ENCODE measurements at places on chromosomes 7 and 10. TPM values are rescaled to one million over a fixed set of nuclear protein-coding genes. Genes with fewer than 3 reads are reported as not detected.

The FAM25C gene
- total RNA-seq: not detected

The PTN gene
- not detected for total RNA-seq

The WNT8B gene
- total RNA-seq: not detected

The NAPEPLD gene
- 22.8 TPM for total RNA-seq

The EGFR gene
- total RNA-seq: not detected

The NUDT13 gene
- 4.5 TPM for total RNA-seq

The BAIAP2L1 gene
- total RNA-seq: 2.7 TPM

The TAF6 gene
- total RNA-seq: 65.2 TPM

The DNAJC30 gene
- total RNA-seq: 15.5 TPM

The CPED1 gene
- not detected for total RNA-seq

The FGL2 gene
- 7.0 TPM for total RNA-seq

The FAM13C gene
- not detected for total RNA-seq

The ZNF467 gene
- 0.32 TPM for total RNA-seq

The PRSS37 gene
- not detected for total RNA-seq

The PRLHR gene
- not detected for total RNA-seq

- no peaks in the 10 kb centered on the region for H3K36me3 ChIP-seq
- DNase-seq: no peak
- H3K4me1 ChIP-seq: no peaks in the 10 kb centered on the region
- no peak overlapping the region for H3K27ac ChIP-seq
Measured at GRCh38 chr7:20991544-20991943, 204.9 kb upstream of the SP8 start.

DNA sequence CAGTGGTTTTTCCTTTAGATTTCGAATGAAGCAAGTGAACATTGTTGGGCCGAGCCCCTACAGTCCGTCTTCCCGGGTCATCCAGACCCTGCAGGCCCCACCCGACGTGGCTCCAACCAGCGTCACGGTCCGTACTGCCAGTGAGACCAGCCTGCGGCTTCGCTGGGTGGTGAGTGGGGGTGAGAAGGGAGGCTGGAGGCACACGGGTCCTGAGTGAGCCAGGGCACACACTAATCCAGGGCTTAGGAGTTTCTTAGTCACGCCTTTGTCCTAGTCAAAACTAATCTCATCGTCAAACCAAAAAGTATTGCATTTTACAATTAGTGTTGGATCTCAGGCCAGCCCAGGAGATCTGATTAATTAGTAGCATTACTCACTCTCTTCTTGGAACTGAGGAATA, 568.8 kb upstream of the FOXK1 start:
- no peaks in the 10 kb centered on the region for H3K27me3 ChIP-seq
- no peaks in the 10 kb centered on the region for H3K4me1 ChIP-seq
- no peak overlapping the region for H3K27ac ChIP-seq
- H3K4me3 ChIP-seq: no peak overlapping the region

GRCh38 chr10:132036153-132036886, 29.4 kb upstream of the JAKMIP3 start:
- H3K4me1 ChIP-seq: no peaks in the 10 kb centered on the region
- no peak overlapping the region for H3K27ac ChIP-seq
- H3K27me3 ChIP-seq: no peaks in the 10 kb centered on the region
- no peak overlapping the region for H3K4me3 ChIP-seq
- DNase-seq: no peak

DNA sequence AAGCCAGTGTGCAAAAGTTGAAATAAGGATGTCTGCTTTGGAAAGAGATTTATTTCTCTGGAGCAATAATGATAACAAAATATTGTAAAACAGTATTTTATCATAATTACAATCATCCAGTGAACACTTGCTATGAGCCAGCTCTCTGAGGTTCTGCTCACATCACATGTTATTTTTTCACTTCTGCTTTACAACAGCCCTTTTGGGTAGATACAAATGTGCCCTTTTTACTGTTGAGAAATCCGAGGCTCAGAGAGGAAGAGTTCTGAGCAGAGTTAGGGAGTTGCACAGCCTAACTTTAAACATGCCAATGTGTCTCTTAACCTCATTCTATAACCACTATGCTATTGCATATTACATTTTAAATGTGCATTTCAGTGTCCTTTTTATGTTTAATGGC, 232.6 kb upstream of the CDC14C start:
- no peak for DNase-seq
- H3K27ac ChIP-seq: no peak overlapping the region
- H3K27me3 ChIP-seq: no peaks in the 10 kb centered on the region
- no peak overlapping the region for H3K4me3 ChIP-seq

GRCh38 chr7:5088906-5089305, 43.2 kb downstream of the RBAK start:
- DNase-seq: no peak
- H3K4me3 ChIP-seq: no peak overlapping the region
- no peaks in the 10 kb centered on the region for H3K27me3 ChIP-seq

GRCh38 chr7:96548664-96549063, 161.0 kb downstream of the SEM1 start:
- H3K27me3 ChIP-seq: no peaks in the 10 kb centered on the region
- no peak overlapping the region for H3K27ac ChIP-seq
- H3K4me3 ChIP-seq: no peak overlapping the region
- H3K36me3 ChIP-seq: no peaks in the 10 kb centered on the region
- H3K4me1 ChIP-seq: no peaks in the 10 kb centered on the region
- DNase-seq: no peak

GRCh38 chr7:65449505-65449852, 75.8 kb downstream of the ZNF92 start:
- H3K4me1 ChIP-seq: no peaks in the 10 kb centered on the region
- H3K4me3 ChIP-seq: no peak overlapping the region
- no peaks in the 10 kb centered on the region for H3K36me3 ChIP-seq
- H3K27ac ChIP-seq: no peak overlapping the region
- DNase-seq: no peak

DNA sequence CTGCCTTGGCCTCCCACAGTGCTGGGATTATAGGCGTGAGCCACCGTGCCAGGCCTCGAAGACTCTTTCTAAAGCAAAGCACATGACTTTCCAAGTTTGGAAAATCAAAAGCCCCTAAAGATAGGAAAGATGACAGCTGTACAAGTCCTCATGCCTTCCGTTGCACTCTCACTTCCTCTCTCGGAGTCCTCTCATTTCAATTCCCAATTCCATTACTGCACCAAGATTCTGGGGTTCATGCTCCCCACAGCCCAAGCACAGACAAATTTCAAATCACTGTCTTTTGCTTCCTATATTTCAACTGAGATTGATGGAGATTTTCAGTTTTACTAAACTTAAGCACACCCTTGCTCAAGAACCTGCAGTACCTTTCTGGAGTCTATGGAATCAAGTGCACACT, 10.9 kb upstream of the PLAU start:
- no peaks in the 10 kb centered on the region for H3K4me1 ChIP-seq
- no peak for DNase-seq
- H3K4me3 ChIP-seq: no peak overlapping the region
- no peaks in the 10 kb centered on the region for H3K36me3 ChIP-seq

- H3K27ac ChIP-seq: no peak overlapping the region
- H3K4me1 ChIP-seq: no peaks in the 10 kb centered on the region
- DNase-seq: no peak
- H3K4me3 ChIP-seq: no peak overlapping the region
- H3K27me3 ChIP-seq: no peaks in the 10 kb centered on the region
Measured at GRCh38 chr7:66145400-66146104, 30.9 kb downstream of the CRCP start.

DNA sequence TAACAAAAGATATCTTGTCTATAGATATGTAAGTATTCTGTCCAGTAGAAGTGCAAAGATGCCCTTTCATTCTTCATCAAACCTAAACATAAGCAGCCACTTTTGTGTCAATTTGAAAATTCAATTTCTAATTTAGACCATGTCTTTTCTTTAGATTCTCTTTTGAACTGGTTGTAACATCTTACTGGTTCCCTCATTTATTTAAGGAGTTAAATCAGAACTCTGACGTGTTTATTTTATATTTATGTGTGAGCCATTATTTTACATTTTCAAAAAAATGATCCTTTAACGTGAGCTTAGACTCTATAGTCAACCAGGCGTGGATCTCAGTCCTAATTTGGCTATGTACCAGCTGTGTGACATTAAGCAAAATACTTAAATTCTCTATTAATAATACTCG, 74.0 kb upstream of the PHYHIPL start:
- no peaks in the 10 kb centered on the region for H3K27me3 ChIP-seq
- H3K36me3 ChIP-seq: no peaks in the 10 kb centered on the region
- no peak overlapping the region for H3K27ac ChIP-seq
- H3K4me3 ChIP-seq: no peak overlapping the region
- no peak for DNase-seq
- no peaks in the 10 kb centered on the region for H3K4me1 ChIP-seq

DNA sequence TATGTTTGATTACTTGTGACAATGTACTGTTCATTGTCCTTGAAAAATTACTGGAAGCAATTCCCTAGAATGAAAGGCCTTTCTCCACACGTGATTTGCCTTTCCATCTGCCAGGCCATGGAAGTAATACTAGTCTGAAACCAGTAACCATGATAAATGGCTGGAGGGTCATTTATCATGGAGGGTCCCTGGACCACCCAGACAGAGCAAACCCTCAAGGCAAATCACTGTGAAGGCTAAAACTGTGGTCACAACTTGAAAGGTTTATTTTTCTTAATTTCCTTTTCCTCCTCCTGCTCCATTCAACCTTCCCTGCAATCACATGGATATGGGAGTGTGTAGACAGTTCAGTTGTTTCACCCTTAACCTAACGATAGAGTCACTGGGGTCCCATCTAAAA, 16.4 kb downstream of the BRAF start:
- no peak overlapping the region for H3K4me3 ChIP-seq
- H3K27me3 ChIP-seq: no peaks in the 10 kb centered on the region
- no peaks in the 10 kb centered on the region for H3K36me3 ChIP-seq

- no peak overlapping the region for H3K4me3 ChIP-seq
- H3K4me1 ChIP-seq: no peaks in the 10 kb centered on the region
- no peaks in the 10 kb centered on the region for H3K27me3 ChIP-seq
- H3K36me3 ChIP-seq: no peaks in the 10 kb centered on the region
- no peak overlapping the region for H3K27ac ChIP-seq
- DNase-seq: no peak
Measured at GRCh38 chr10:124472071-124472470, 10.4 kb downstream of the LHPP start.

GRCh38 chr10:131011936-131012640, 299.4 kb downstream of the TCERG1L start:
- H3K4me3 ChIP-seq: no peak overlapping the region
- no peaks in the 10 kb centered on the region for H3K27me3 ChIP-seq
- no peaks in the 10 kb centered on the region for H3K4me1 ChIP-seq
- no peaks in the 10 kb centered on the region for H3K36me3 ChIP-seq
- no peak overlapping the region for H3K27ac ChIP-seq
- no peak for DNase-seq

DNA sequence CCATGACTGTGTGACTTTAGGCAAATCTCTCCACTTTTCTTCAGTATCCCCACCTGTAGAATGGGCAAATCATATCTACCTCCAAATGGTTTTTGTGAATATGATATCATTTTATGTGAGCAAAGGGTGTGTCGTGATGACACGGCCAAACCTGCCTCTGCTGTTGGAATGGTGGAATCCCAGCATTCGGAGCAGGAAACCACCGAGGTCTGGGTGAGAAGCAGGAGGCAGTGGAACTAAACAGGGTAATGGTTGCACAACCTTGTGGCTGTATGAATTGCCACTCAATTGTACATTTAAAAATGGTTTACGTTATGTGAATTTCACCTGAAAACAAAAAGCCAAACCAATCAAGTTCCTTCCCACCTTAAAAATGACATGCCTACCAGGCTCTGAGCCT, 131.4 kb upstream of the ZMIZ1 start:
- H3K27ac ChIP-seq: no peak overlapping the region
- no peak overlapping the region for H3K4me3 ChIP-seq
- H3K4me1 ChIP-seq: no peaks in the 10 kb centered on the region

DNA sequence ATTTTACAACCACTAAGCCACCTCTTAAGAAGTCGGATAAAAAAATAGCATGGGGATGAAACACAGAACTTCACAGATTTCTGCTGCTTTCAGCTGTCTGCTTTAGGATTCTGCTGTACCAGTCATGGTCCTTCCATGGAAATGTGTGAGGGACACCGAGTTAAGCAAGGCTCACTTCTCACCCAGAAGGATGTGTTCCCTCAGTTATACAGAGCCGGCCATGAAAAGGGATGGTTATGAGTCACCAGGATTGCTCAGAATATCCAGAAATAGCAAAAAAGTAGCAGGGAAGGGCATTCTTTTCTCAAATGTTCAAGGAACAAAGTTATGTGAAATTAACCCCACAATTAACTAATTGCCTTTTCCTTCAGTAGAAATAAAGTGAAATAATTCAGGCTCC, 124.4 kb downstream of the AMPH start:
- peaks cover 7% of the 10 kb centered on the region for H3K27me3 ChIP-seq
- DNase-seq: no peak
- H3K4me3 ChIP-seq: no peak overlapping the region
- H3K27ac ChIP-seq: no peak overlapping the region

- no peaks in the 10 kb centered on the region for H3K4me1 ChIP-seq
- no peaks in the 10 kb centered on the region for H3K27me3 ChIP-seq
- no peak overlapping the region for H3K4me3 ChIP-seq
- H3K27ac ChIP-seq: no peak overlapping the region
- peak; percentile 32 for DNase-seq
Measured at GRCh38 chr10:123583639-123584418, 82.3 kb upstream of the GPR26 start.

DNA sequence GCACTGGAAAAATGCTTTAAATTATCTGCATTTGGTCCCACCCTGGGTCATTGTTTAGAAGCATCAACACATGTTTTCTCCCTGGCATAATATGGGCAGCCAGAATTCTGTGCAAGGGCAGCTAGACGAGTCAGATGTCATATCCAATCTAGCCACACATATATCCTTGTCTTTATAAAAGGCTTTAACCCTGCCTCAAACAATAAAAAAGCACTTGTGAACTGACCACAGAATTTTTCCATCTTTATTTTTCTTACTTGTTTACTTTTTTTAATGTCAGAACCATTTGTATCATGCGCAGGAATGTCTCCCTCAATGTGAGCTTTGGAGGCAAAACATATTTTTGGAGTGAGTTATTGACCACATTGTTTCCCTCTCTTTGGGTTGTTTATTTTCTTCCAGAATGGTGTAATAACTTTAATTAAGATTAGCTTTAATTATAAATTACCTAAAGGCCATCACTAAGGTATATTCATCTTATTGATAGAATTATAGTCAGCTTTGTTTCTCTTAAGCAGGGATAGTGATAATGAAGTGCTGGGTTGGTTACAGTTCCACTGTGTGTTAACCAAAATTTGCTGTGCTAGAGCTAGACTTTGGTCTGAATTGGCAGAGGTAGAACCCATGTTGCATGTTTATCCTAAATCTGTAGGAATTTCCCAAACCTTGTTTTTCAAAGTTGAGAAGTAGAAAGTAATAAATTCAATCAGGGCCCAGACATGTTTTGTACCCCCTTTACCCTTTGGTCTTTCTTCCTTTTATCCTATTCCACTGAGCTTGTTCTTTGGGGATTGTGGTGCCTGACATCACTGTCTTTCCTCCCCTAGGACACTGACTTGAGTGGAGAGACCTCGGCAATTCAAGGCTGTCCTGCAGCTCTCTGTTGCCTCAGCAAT, 1078.4 kb downstream of the KCNMA1 start:
- no peak for DNase-seq
- no peaks in the 10 kb centered on the region for H3K27me3 ChIP-seq
- no peak overlapping the region for H3K4me3 ChIP-seq
- no peak overlapping the region for H3K27ac ChIP-seq

- H3K27ac ChIP-seq: no peak overlapping the region
- H3K27me3 ChIP-seq: no peaks in the 10 kb centered on the region
- no peaks in the 10 kb centered on the region for H3K36me3 ChIP-seq
- H3K4me3 ChIP-seq: no peak overlapping the region
- H3K4me1 ChIP-seq: peaks cover 27% of the 10 kb centered on the region
Measured at GRCh38 chr7:3089493-3089892, 45.8 kb upstream of the CARD11 start.

Measured in B cell (primary cell).